ENCODE measurements at places on chromosomes 7 and 10.

DNA sequence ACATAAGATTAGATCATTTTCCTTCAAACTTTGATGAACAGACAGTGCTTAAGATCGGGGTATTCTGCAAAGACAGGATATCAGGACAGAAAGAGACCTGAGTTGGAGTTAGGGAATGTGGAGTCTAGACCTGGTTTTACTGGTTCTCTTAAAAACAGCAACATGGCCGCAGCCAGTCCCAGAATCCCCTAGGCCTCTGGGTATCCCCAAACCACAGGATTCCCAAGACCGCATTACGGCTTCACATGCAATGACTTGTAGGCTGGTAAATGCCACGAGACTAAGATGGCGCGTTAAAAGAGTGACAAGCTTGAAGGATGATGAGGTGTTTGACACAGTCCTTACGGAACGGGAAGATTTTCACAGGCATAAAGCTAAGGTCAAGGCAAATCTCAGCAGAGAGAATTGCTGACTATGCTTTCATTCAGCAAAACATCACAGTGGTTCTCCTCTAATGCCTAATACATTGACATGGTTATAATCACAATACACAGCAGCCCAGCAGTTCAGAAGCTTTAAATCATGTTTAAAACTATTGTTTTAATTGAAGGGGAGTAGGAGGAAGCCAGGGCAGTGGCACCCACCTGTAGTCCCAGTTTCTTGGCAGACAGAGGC is 32.9 kb downstream of the MPP7 start:
- no peak for DNase-seq

- DNase-seq: no peak
Observed at GRCh38 chr7:20785157-20786048, 1.3 kb downstream of the SP8 start.

DNA sequence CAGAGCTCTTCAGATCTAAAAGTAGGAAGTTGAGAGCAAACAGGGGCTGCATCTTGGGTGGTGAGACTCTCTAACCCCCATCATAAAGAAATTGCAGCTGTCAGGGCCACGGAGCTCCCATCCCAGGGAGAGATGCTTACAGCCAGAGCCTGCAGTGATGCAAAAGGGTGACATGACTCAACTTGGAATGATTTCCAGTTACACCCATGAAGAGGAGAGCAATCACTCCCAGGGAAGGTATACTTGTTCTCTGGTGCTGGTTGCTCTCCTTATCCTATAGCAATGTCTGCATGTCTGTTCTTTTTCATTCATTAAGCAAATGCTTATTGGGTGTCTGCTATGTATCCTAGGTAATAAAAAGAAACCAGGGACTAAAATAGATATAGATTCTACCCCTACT is 228.0 kb downstream of the RAB11FIP2 start:
- DNase-seq: no peak

- DNase-seq: no peak
Observed at GRCh38 chr10:22228167-22228938, 10.5 kb upstream of the EBLN1 start.
